CD4-positive, alpha-beta T cell treated with Interleukin-10 for 1 hour (primary cell): ENCODE measurements at places on chromosomes 7 and 10.

- no peak for DNase-seq
Observed at GRCh38 chr10:110914431-110914830, 4.5 kb downstream of the BBIP1 start.

GRCh38 chr10:75266945-75267344, 31.2 kb upstream of the COMTD1 start:
- no peak for DNase-seq

- no peak for DNase-seq
Observed at GRCh38 chr7:155198901-155199845, 98.5 kb upstream of the INSIG1 start.

DNA sequence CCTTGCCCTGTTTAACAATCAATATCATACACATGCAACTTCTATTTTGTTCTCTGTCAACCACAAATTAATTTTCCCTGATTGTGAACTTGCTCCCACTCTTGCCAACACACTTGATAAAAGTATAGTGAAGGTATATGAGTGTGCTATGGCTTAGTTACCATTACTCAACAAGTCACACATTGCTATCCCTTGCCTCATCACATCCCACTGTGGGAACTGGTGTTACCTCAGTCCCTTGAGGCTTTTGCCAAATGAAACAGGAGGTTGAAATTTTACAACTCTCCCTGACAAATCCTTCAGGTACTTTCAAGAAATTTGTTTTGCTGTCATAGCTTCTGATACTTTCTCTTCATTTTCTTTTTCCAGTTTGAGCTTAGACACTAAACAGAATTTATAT, 472.5 kb upstream of the SEMA3D start:
- DNase-seq: no peak

- peak; percentile 66 for DNase-seq
Observed at GRCh38 chr10:72322280-72323058, 32.2 kb downstream of the DNAJB12 start.

- DNase-seq: peak; percentile 59
Observed at GRCh38 chr7:102412548-102412947, 16.4 kb downstream of the PRKRIP1 start.

GRCh38 chr10:131219584-131219886, 92.0 kb downstream of the TCERG1L start:
- no peak for DNase-seq

- DNase-seq: no peak
Observed at GRCh38 chr10:14173706-14174594, 156.8 kb downstream of the FRMD4A start.

- no peak for DNase-seq
Observed at GRCh38 chr7:5232485-5232837, 42.4 kb downstream of the WIPI2 start.

GRCh38 chr10:103763374-103764202, 91.8 kb downstream of the SH3PXD2A start:
- DNase-seq: peak; percentile 36

- DNase-seq: no peak
Observed at GRCh38 chr7:43593010-43593409, 10.1 kb downstream of the STK17A start.

DNA sequence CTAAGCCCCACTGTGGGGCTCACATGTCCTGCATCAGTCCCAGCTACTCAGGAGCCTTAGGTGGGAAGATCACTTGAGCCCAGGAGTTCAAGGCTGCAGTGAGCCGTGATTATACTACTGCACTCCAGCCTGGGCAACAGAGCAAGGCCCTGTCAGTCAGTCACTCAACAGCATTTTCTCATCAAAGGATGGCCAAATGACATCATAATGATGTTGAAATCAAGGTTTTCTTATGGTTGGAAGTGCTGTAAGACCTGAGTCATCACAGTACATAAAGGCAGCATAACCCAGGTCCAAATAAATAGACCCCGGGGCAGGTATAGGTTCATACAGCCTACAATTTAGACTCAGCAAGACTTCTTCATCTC, 341.1 kb downstream of the PARD3 start:
- no peak for DNase-seq

- DNase-seq: no peak
Observed at GRCh38 chr7:138632826-138633602, 68.1 kb downstream of the SVOPL start.

DNA sequence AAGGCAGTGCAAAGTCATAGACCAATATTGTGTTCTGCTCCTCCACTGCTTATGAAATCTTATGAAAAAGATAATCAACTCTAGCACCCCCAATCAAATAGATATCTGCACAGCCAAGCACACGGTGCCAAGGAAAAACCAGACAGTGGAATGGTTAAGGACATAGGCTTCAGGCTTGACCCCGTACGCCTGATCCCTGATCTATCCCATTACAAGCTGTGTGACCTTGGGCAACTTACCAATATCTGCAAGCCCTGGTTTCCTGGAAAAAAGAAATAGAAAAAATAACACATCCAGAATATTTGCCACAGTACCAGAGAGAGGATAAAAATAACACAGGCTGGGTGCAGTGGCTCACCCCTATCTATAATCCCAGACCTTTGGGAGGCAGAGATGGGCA, 56.9 kb downstream of the GRB10 start:
- no peak for DNase-seq

DNA sequence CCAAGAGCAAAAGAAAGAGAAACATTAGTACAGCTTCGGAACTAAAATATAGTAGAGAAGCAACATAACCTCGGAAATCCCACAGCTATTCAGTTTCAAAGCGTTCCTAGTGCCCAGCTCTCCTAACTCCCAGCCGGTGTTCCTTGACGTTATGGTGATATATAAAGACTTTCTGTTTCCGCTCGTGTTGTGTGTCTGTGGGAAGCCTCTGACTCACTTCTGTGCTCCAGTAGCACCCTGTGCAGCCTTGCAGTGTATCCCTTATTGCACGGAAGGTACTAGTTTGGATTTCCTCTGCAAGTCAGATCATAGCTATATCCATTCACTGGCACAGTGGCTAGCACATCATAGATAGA, 535 bp downstream of the ASAH2B start:
- DNase-seq: peak; percentile 25

DNA sequence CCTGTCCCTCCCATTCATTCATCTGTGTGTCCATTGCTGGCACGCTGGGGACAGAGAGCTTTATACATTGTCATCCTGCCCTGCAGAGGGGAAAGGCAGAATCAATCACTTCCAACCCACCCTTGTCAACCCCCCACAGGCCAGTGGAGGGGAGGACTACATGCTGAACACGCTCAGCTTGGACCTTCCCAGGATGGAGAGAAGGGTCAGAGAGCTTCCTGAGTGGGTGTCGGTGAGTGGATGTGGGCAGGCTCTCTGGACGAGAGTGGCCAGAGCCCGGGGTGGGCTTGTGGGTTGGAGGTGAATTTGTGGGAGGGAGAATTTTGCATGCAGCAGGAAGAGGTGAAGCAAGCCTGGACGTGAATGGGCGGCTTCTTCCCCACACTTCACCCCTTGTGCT, 93.9 kb downstream of the DNAJB6 start:
- no peak for DNase-seq

GRCh38 chr7:90621747-90622140, 25.6 kb downstream of the CDK14 start:
- no peak for DNase-seq

GRCh38 chr10:43110338-43111071, 27.7 kb upstream of the CSGALNACT2 start:
- DNase-seq: no peak

- no peak for DNase-seq
Observed at GRCh38 chr7:101420436-101420835, 57.8 kb downstream of the COL26A1 start.

DNA sequence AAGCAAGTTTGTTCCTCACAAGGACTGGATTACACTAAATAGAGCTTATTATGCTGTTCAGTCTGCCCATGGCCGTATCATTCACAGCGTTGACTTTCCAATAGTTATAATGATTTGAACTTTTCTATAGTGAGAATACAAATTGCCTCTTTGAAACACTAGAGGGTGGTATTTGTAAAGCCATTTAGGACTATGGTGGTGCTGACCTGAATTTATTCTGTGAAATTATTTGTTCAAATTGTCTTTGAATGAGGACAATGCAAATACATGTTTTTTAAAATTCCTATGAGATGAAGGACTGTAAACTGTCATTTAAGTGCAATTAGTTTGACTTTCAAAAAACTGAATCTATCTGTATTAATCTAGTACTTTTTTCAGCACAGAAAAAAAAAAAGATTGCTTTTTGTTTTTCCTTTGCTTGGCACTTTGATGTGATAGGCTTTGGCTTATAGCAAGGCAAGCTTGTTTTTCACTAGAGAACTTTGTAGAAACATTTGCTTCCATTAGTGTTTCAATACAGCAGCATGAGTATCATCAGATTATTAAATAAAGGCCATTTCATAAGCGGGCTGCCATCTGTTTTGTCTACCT, 122.7 kb upstream of the TMEM229A start:
- DNase-seq: no peak

DNA sequence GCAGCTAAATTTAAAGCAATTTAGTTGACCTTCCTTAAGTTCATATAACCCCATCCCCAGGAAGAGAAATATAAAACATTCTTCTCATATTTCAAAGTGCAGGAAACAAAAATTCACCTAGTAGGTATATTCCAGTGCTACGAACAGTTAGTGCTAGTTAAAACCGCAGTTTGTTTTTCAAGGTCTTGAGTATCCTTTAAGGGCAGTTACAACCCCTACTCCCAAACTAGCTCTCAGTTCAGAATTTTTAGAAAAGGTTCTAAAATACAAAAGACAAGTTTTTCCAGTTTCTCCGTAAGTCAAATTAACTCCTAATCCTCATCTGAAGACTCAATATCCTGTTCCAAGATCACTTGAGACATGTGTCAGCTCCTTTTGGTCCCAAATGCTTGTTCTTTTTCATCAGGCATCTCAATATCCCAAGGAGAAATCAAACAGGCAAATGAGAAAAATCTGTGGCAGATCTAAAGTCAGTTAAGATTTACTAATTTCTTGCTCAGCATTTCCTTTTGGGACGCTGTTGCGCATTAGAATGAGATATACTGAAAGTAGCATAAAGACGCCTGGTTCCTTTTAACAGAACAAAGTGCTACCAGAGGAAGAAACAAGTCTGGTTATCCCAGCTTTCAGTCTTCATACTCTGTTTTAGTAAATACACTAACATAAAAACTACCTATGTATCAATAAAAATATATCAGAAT, 51.8 kb downstream of the ARHGAP12 start:
- DNase-seq: peak; percentile 10
